CD4-positive, CD25-positive, alpha-beta regulatory T cell (primary cell): ENCODE measurements at places on chromosomes 13 and 19.

DNA sequence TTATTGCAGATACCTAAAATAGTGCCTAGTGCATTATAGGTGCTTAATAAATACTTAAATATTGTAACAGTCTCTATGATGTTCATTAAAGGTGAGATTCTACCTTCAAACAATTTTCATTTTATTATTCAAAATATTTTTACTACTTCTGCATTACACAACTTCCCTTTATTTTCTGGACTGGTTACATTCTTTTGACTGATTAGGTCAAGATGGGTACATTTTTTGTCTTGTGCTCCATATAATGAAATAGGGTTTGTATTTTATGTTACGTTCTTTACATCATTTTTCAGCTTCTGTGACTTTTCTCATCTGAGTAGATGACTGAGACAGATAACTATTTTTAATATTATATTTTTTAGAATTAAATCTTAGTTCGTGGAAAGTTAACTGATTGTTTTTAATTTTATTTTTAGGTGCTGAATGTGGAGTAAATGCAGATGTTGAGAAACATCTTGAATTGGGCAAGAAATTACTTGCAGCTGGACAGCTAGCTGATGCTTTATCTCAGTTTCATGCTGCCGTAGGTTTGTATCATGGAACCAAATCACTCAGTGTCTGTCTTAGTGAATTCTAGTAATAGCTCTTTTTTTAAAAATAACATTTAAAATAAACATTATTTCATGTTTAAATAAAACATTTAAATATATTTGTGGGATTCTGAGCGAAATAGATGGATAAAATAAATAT lies 32.0 kb downstream of the DNAJC3 start:
- DNase-seq: no peak

GRCh38 chr19:45444318-45445041 lies 20.8 kb upstream of the ERCC1 start:
- peak; percentile 51 for DNase-seq

DNA sequence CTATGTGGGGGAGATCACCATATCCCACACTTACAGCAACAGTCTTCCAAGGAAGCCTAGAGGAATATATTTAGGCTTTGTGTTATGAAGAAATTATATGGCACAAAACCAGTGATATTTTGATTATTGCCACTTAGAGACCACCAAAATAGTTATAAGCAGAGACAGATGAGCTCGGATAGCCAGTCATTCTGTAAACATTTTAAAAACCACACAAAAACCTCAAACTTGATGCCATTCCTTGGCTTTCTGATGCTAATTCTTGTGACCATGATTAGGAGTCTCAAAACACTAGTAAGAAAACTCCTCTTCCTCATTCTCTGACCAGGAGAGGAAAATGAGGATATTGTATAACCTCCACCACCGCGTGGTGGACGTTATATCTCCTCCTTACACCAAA lies 496.4 kb downstream of the FOXO1 start:
- DNase-seq: no peak

DNA sequence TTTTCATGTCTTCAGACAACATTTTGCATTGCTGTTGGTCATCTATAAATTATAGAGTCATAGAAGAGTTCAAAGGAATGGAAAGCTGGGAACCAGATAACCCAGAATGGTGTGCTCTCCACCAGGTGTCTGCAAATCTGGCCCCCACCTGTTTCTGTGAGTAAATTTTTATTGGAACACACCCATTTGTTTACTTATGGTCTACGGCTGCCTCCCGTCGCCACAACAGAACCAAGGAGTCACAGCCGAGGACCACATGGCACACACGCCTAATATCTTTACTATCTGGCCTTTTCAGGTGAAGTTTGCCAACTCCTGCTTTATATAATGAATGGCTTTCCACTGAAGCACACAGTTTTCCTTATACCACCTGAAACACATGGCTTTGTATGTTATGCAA lies 58.2 kb downstream of the EFNB2 start:
- no peak for DNase-seq

- no peak for DNase-seq
These were observed 31.2 kb upstream of the ZNF536 start for GRCh38 chr19:30340771-30341561.

DNA sequence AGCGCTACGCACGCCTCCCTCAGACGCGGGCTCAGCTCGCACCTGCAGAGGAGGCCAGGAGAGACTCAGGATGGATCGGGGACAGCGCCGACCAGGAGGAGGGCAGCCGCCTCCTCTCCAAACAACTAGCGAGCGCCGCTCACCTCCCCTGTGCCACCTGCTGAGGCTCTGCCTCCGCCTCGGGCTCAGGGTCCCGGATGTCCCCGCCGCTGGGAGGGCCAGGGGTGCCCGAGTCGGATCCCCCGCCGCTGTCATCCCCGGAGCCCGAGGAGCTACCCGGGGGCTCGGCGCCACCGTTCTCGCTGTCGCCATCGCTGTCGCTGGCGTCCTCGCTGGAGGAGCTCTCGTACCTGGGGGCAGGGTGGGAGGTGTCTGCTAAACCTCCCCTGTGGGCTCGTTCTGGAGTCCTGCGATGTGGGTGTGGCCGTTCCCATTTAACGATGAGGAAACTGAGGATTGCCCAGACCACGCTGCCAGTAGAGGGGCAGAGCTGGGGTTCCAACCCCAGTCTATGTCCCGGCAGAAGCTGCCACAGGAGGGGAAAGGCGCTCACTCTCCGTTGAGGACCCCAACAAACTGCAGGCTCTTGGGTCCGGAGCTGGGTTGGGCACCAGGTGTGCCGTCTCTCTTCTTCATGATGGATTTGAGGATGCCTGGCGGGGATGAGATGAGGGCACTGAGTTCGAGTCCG lies 9.2 kb downstream of the KANK3 start:
- DNase-seq: no peak

GRCh38 chr13:38444904-38445303 lies 95.3 kb downstream of the UFM1 start:
- no peak for DNase-seq

- peak; percentile 98 for DNase-seq
These were observed 9.2 kb downstream of the MKNK2 start for GRCh38 chr19:2041683-2042484.

DNA sequence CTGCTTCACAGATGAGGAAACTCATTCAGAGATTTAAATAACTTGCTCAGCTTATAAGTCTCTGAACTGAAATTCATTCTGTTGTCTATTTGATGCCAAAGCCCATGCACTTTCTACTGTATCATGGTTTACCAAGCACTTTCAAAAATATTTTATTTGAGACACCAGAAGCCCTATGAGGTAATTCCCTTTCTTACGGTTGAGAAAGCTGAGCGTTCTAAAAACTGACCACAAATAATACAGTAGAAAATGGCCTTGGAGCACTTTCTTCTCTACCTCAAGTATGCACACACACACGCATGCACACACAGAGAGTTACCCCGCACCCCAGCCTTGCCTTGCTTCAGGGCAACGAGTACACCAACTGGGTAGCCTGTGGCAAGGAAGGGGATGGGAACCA lies 228.5 kb downstream of the RFC3 start:
- no peak for DNase-seq

DNA sequence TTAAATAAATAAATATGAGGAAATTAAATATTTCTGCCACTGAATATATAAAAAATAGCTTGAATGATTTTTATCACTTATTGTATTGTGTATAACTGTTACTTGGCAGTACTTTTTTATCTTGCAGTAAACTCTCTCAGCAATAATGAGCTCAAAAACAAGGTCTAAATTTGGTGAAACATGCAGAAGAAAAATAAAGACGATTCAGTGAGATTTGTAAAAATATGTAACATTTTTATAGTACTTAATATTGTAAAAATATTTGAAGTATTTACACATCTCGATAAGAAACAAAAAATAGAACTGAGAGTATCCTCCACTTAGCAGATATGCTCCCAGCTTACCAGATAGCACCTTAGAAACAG lies 120.6 kb upstream of the MLNR start:
- DNase-seq: no peak

DNA sequence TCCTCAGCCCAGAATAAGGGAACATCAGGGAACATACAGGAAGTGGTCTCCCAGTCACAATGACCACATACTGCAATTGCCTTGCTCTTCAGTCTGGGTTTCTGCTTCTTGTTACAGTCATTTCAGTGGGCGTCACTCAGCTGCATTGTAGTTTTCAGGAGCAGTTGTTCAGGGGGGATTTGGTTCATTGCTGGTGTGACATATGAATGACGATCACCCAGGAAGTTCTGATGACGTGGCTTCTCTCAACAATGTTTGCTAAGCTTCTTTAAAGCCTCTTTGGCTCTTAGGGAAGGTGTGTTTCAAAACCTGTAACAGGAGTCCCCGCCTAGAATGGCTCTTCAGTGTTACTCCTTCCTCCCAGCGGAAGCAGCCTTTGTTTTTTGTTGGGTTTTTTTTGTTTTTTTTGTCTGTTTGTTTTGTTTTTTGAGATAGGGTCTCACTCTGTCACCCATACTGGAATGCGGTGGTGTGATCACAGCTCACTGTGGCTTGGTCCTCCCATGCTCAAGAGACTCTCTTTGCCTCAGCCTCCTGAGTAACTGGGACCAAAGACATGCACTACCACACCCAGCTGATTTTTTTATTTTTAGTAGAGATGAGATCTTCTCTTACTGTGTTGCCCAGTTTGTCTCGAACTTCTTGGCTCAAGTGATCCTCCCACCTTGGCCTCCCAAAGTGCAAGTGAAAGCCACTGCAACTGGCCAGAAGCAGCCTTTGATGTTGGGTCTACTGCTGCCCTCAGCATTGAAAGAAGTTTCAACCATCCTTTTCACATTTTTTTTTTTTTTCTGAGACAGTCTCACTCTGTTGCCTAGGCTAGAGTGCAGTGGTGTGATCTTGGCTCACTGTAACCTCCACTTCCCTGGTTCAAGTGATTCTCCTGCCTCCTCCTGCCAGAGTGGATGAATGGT lies 1.4 kb upstream of the SCEL start:
- no peak for DNase-seq

GRCh38 chr19:41500443-41500842 lies 57.5 kb downstream of the ERICH4 start:
- DNase-seq: no peak

DNA sequence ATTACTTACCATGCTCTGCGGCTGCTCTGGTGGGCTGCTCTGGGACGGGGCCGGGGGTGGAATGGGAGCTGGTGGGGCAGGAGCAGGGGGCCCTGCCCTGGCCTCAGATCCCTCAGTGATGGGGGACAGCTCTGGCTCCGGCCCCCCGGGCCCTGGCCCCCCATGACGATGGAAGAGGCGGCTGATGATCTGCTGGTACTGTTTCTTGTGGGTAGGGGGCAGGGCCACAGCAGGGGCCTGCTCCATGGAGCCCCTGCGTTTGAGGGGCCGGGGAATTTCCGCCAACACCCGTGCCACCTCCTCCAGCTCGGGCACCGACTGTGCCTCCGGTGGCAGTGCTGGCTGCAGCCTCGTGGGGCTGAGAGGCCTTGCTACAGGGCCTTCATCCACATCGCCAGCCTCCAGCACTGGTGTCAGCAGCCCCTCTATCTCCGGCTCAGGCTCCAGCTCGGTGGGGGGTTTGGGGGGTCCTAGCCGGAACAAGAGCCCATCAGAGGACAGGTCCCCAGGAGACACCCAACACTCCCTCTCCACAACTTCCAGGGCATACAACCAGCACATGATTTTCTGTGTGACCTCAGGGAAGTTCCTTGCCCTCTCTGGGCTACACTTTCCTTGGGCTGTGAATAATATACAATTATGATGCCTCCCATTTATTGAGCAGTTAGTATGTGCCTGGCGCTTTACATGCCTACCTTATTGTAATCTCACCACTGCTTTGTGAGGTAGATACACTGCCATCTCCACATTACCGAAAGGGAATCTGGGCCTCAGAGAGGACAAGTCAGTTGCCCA lies 12.8 kb downstream of the PPP1R13L start:
- DNase-seq: no peak

DNA sequence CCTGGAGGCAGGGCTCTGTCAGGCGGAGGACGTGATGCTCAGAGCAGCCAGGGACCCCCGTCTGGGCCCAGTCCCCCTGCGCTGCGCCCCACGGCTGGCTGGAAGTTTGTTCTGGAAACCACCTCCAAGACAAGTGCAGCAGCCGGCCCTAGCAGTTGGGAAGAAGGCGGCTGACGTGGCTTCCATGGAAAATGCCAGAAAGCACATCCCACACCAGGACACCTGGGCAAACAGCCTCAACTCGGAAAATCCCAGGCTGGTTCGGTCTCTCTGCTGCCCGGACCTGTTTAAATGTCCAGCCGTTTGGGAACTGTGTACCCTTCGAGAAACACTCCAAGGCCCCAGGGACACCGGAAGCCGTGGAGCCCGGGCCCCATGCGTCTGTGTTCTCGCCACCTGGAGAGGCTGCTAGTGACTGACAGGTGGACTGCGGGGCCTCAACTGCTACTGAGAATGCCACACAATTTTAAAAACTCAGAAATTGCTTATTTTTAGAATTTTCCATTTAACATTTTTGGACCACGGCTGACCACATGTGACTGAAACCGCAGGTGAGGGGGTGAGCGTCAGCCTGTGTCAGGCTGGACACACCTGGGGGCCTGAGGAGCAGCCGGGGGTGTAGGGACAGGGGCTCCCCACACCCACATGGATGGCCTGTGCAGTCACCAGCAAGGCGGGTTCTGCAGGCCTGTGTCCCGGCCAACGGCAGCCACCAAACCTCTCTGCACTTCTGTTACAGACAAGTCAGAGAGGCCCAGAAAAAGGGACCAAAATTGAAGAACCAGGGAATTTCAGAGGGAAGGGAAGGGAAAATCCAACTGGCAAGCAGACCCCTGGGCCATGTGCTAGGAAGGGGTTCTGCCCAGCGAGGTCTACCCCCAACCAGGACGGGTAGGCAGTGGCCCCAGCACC lies 31.7 kb downstream of the RASA3 start:
- no peak for DNase-seq

DNA sequence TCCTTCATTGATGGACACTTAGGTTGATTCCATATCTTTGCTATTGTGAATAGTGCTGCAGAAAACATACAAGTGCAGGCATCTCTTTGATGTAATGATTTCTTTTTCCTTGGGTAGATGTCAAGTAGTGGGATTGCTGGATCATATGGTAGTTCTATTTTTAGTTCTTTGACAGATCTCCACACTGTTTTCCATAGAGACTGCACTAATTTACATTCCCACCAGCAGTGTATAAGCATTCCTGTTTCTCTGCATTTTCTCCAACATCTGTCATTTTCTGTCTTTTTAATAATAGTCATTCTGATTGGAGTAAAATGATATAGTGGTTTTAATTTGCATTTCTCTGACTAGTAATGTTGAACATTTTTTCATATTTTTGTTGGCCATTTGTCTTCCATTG lies 116.7 kb downstream of the LMO7 start:
- no peak for DNase-seq

- no peak for DNase-seq
These were observed 187.6 kb upstream of the TSC22D1 start for GRCh38 chr13:44763615-44764301.
